ENCODE measurements at places on chromosomes 6 and 20.

- H3K27ac ChIP-seq, result no peak overlapping the region
- H3K4me1 ChIP-seq, result no peaks in the 10 kb centered on the region
- H3K27me3 ChIP-seq, result peaks cover 3% of the 10 kb centered on the region
- H3K36me3 ChIP-seq, result no peaks in the 10 kb centered on the region
- no peak for DNase-seq
These were observed 67.2 kb upstream of the TNFRSF21 start for GRCh38 chr6:47376930-47377329.

DNA sequence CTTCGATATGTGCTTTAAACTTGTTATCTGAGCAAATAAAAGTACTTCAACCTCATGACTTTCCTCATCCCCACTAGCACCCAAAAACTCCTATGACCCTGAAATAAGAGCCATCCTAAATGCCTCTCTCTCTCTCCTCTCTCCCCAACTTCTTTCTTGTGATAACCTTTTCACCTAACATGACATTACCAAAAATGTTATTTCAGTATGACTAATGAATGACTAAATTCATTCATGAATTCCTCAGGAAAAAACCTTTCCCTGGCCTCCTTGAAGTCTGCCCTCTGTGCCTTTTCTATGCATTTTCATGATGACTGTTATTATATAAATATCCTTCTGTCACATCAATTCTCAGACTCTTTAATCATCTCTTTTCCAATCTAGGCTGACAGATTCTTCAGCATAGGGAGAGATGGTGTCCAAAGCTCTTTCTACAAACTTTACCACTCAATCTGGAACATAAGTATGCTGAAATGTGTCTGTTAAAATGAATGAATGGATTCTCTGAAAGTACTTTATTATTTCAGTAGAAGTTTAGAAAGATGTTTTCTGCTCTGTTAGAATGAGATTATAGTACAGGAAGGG lies 114.3 kb upstream of the GGTLC1 start:
- H3K4me3 ChIP-seq, result peak overlapping the region; percentile 30
- H3K4me1 ChIP-seq, result peaks cover 34% of the 10 kb centered on the region
- no peak for DNase-seq
- no peaks in the 10 kb centered on the region for H3K27me3 ChIP-seq

- H3K27me3 ChIP-seq, result peaks cover 2% of the 10 kb centered on the region
- H3K4me1 ChIP-seq, result peaks cover 12% of the 10 kb centered on the region
- H3K4me3 ChIP-seq, result no peak overlapping the region
- no peak overlapping the region for H3K27ac ChIP-seq
- H3K36me3 ChIP-seq, result no peaks in the 10 kb centered on the region
These were observed 201.1 kb upstream of the PREP start for GRCh38 chr6:105603788-105604586.

GRCh38 chr6:90537723-90538258 lies 49.1 kb downstream of the MAP3K7 start:
- no peak overlapping the region for H3K27ac ChIP-seq
- DNase-seq, result no peak
- no peak overlapping the region for H3K4me3 ChIP-seq
- peaks cover 16% of the 10 kb centered on the region for H3K4me1 ChIP-seq

GRCh38 chr20:6726761-6727160 lies 40.7 kb upstream of the BMP2 start:
- H3K36me3 ChIP-seq, result no peaks in the 10 kb centered on the region
- H3K27me3 ChIP-seq, result no peaks in the 10 kb centered on the region
- H3K4me1 ChIP-seq, result no peaks in the 10 kb centered on the region
- no peak for DNase-seq

DNA sequence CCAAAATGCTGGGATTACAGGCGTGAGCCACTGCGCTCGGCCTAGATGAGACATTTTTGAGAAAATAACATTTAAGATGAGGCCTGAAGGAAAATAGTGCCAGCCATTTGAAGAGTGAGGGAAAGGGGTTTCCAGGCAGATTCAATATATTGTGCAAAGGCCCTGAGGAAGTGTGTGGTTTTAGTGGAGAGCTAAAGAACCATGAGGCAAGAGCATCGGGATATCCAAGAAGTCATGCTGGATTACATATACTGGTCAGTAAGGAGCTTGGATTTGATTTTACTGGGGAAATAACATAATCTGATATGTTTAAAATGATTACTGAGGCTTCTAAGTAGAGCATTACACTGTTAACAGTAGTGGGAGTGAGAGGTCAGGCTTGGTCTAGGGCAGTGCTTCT lies 47.0 kb downstream of the CARMIL1 start:
- H3K27ac ChIP-seq, result no peak overlapping the region
- no peak for DNase-seq
- H3K27me3 ChIP-seq, result peaks cover 18% of the 10 kb centered on the region
- H3K4me3 ChIP-seq, result no peak overlapping the region

DNA sequence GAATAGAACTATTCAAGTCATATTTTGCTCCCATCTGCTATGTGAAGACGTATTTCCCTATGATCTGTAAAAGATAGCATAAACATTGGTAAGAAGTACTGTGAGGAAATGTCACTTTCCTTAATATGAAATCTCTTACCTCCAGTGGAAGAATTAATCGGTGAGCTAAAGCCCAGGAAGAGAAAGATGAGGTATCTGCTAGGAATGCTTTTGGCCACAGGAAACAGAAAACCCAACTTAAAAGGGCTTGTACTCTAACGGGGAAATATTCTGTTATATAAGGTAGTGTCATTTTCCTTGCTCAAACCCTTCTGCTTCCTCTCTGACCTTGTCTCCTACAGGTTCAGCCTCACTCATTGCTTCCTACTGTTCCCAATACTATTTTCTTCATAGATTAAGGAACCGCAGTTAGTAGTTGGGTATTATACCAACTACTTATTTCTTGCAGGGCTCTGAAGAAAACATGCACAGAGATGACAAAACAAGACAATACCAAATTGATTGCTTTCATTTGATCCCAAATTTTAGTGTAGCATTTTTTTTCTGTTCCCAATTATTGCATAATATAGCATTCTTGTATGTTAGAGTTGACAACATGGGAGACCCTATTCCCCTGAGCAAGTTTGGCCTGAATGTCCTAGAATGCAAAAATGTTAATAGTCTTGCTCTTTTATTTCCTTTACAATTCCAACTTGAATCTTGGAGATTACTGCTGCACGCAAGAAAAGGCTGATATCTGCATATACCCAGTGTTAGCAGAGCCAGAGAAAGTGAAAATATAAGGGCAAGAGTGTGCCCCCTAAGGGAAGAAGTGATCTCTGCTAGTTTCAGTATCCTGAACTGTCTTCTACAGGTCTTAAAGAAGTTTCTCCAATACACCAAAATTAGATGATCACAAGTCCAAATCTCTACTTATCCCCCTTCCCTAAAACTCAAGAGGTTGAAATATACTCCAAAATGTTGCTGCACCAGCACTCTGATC lies 65.3 kb downstream of the AFG1L start:
- no peak overlapping the region for H3K27ac ChIP-seq
- H3K36me3 ChIP-seq, result no peaks in the 10 kb centered on the region
- no peaks in the 10 kb centered on the region for H3K27me3 ChIP-seq
- no peak for DNase-seq
- no peaks in the 10 kb centered on the region for H3K4me1 ChIP-seq

DNA sequence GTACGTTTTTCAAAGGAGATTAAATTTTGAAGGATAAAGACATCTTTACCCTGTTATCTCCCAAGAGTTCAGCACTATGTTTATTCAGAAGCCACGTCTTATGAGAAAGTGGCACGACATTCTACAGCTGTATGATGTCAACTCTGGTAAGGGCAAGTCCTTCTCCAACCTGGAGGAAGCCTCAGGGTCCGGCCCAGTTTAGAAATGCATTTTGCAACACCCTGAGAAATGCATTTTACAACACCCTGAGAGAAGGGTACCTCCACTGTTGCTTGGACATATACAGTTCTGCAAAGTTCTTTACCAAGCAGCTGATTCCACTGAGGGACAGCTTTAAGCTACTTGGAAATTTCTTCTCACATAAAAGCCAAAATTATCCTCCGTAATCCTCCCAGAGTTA lies 17.5 kb downstream of the NAPB start:
- H3K27me3 ChIP-seq, result no peaks in the 10 kb centered on the region
- H3K27ac ChIP-seq, result no peak overlapping the region
- H3K4me1 ChIP-seq, result peaks cover 46% of the 10 kb centered on the region
- peaks cover 8% of the 10 kb centered on the region for H3K36me3 ChIP-seq
- no peak overlapping the region for H3K4me3 ChIP-seq

- DNase-seq, result no peak
- H3K27me3 ChIP-seq, result no peaks in the 10 kb centered on the region
- H3K36me3 ChIP-seq, result peaks cover 20% of the 10 kb centered on the region
- H3K4me1 ChIP-seq, result peaks cover 98% of the 10 kb centered on the region
- no peak overlapping the region for H3K27ac ChIP-seq
These were observed 105.4 kb downstream of the FYN start for GRCh38 chr6:111767752-111768430.

GRCh38 chr6:193773-194310 lies 98.4 kb upstream of the DUSP22 start:
- peaks cover 62% of the 10 kb centered on the region for H3K4me1 ChIP-seq
- H3K27me3 ChIP-seq, result no peaks in the 10 kb centered on the region
- H3K36me3 ChIP-seq, result peaks cover 6% of the 10 kb centered on the region
- peak overlapping the region; percentile 100 for H3K27ac ChIP-seq
- H3K4me3 ChIP-seq, result peak overlapping the region; percentile 65
- peak; percentile 70 for DNase-seq

GRCh38 chr6:158808941-158809678 lies 10.1 kb downstream of the EZR start:
- no peak overlapping the region for H3K27ac ChIP-seq
- H3K4me1 ChIP-seq, result peaks cover 66% of the 10 kb centered on the region
- no peak overlapping the region for H3K4me3 ChIP-seq
- H3K27me3 ChIP-seq, result no peaks in the 10 kb centered on the region
- H3K36me3 ChIP-seq, result peaks cover 22% of the 10 kb centered on the region
- no peak for DNase-seq

- H3K4me1 ChIP-seq, result peaks cover 45% of the 10 kb centered on the region
- no peak for DNase-seq
- no peak overlapping the region for H3K4me3 ChIP-seq
These were observed 336.9 kb downstream of the CD83 start for GRCh38 chr6:14454473-14454775.

DNA sequence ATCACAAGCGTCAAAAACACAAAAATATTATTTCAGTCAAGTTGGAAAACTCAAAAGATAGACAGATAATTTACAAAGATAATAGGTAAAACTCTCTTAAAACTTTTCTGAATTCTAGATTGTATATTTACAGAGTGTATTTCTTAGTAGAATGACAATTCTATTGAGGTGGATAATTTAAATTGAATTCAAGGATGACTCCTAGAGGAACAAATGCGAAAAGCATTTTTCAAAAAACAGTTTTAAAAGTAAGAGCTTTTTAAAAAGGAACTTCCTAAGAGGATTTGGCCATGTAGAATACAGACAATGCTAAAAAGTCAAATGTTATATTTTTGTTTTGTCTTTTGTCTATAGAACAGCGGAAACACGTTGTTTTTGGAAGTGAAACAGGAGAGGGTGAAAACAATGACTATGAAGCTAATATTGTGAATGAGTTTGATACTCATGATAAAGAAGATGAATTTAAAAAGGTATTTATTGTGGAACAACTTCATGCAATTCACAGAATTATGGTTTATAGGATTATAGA lies 90.1 kb downstream of the DNAH8 start:
- H3K27me3 ChIP-seq, result peaks cover 28% of the 10 kb centered on the region
- no peaks in the 10 kb centered on the region for H3K36me3 ChIP-seq
- H3K27ac ChIP-seq, result no peak overlapping the region
- no peak for DNase-seq

GRCh38 chr6:44671333-44671732 lies 283.8 kb downstream of the CDC5L start:
- H3K27ac ChIP-seq, result no peak overlapping the region
- no peaks in the 10 kb centered on the region for H3K36me3 ChIP-seq
- H3K27me3 ChIP-seq, result peaks cover 7% of the 10 kb centered on the region
- H3K4me3 ChIP-seq, result no peak overlapping the region

DNA sequence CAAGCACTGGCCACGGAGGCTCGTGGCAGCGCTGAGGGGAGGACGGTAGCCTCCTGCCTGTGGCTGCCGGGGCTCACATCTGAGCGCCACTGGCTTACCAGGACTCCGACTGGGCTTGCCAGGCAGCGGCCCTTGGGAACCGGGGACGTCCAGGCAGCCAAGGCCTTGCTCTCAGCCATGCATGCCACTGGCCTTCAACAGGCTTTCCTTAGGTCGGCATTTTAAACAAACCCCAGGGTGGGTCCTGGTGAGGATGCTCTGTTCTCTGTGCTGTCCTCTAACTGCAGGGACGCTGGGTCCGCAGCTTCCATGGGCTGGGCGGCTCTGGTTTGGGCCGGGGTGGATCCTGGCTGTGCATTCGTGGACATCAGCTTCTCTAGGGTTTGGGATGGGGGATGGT lies 59.1 kb upstream of the BHLHE23 start:
- H3K27ac ChIP-seq, result no peak overlapping the region
- peaks cover 14% of the 10 kb centered on the region for H3K27me3 ChIP-seq
- H3K4me1 ChIP-seq, result no peaks in the 10 kb centered on the region
- no peak for DNase-seq

GRCh38 chr6:133623065-133623464 lies 265.8 kb upstream of the TCF21 start:
- no peaks in the 10 kb centered on the region for H3K36me3 ChIP-seq
- H3K27me3 ChIP-seq, result no peaks in the 10 kb centered on the region
- H3K4me3 ChIP-seq, result no peak overlapping the region

- peak overlapping the region; percentile 94 for H3K27ac ChIP-seq
- no peaks in the 10 kb centered on the region for H3K27me3 ChIP-seq
- no peak for DNase-seq
These were observed 62.0 kb downstream of the ATXN1 start for GRCh38 chr6:16698997-16699868.

DNA sequence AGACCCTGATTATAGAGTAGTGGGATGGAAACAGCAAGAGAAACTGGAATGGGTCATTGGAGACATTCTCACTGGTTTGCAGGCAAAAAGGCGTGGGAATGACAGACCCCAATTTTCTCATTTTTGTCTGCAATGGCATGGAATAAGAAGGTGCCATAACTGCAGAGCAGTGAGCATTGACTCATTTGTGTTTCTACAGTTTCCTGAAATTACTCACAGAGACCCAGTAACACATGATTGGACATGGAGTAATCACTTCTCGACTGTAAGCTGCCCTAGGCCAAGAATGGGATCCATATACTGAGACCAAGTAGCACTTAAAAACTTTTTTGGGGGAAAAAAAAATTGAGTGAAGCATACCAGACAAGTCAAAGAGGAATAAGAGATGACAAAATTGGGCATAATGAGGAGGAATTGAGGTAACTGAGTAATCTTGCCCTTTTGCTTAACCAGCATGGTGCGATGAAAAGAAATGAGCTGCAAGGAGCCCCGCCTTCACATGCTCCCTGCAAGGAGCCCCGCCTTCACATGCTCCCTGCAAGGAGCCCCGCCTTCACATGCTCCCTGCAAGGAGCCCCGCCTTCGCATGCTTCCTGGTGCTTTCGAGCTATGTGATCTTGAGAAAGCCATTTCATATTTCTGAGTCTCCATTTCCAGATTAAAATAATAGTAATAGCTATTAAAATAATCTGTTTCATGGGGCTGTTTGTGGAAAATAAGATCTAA lies 44.1 kb downstream of the NHSL1 start:
- no peak overlapping the region for H3K27ac ChIP-seq
- H3K4me3 ChIP-seq, result peak overlapping the region; percentile 59
- no peaks in the 10 kb centered on the region for H3K36me3 ChIP-seq
- H3K27me3 ChIP-seq, result no peaks in the 10 kb centered on the region
- peaks cover 13% of the 10 kb centered on the region for H3K4me1 ChIP-seq

DNA sequence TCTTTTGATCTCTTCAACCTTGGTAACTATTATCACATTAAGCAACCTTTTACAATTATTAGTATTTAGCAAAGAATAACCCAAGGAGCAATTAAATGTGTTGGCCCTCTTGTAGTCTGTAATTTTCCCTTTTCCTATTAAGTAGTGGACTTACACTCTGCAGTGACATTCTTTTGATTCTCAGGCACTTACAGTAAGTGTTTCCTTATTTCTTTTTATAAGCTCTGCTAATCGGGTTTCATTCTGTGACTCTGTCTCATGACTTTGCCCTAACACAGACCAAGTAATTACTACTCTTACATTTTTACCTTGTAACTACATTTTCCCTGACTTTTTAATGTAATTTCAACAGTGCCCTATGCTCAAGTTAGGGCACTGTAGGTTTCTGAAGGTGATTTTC lies 104.0 kb upstream of the EPHA7 start:
- no peaks in the 10 kb centered on the region for H3K27me3 ChIP-seq
- H3K4me3 ChIP-seq, result no peak overlapping the region

All from natural killer cell treated with Interleukin-12 subunit alpha and Interleukin-12 subunit beta and Interleukin-15 and Interleukin-18, amount 100 ng/mL, for 72 hours (primary cell).